ENCODE measurements at places on chromosomes 12 and 14.

DNA sequence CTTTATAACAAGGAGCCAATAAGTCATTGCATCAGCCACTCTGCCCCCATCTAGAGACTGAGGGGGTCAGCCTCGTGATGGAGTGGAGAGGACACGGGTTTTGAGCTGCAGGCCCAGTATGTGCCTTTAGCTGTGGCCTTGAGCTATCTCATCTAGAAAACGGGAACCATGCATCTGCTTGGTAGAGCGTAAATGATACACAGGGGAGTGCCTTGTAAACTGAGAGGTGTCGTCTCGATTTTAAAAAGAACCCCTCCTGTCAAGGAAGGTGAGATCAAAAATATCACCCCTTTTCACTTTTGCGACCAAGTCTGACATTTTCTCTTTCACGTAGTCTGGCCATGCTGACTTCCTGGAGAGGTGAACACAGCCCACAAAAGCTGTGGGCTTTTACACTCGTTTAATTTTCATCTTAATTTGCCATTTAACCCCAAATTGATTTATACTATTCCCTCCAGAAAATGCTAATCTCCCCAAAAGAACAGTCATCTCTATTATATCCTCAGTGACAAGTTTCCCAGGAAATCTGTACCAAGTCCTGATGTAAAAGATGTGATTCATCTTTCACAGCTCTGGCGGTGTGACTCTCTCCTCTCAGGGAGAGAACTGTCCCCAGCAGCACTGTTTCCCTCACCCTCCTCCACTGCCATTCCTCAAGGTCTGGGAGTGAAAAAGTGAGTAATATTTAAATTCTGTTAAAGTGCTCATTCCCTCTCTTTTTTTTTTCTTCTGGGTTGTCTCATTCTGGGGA lies 30.6 kb downstream of the VCPKMT start:
- DNase-seq = no peak

- no peak for DNase-seq
These were observed 73.9 kb downstream of the EP400 start for GRCh38 chr12:132023658-132024057.

DNA sequence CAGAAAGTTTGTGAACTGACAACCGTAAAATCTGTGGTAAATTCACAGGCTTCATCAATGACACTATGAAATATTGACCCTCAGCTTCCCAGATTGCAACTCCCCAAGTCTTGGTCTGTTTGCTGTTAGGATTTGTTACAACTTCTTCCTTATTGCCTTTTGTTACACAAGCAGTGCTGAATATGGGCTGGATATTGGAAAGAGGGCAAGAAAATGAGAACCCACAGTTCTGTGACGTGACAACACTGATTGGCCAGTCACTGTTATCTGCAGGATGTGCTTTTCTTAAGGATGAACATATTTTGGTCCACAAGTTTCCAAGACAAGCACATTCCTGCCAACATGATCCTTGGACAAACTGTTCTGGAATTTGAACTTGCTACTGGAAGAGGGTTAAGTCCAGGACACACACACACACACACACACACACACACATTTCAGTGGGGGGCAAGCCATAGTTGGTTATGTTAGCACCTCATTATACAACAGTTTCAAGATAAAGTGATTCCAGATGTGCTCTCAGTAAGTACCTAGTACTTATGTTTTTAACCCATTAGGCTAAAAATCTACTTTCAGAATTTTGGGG lies 16.6 kb upstream of the SLC38A2 start:
- DNase-seq = no peak

DNA sequence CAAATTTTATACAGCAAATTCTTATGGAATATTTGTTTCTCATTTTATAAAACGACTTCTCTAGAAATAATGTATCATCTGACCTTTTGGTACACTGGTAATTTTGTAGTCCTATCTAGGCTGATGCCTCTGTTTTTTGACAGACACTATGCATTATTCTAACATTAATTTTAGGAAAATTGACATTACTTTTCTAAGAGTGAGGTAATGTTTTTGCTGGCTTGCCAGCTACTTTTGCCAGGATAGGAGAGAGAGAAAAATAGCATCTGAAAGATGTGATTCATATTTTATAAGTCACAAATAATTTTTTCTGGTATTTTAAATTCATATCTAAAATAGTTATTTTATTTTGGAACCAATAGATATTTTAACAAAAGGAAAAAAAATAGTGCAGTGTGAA lies 153.5 kb downstream of the CCDC91 start:
- DNase-seq = no peak

DNA sequence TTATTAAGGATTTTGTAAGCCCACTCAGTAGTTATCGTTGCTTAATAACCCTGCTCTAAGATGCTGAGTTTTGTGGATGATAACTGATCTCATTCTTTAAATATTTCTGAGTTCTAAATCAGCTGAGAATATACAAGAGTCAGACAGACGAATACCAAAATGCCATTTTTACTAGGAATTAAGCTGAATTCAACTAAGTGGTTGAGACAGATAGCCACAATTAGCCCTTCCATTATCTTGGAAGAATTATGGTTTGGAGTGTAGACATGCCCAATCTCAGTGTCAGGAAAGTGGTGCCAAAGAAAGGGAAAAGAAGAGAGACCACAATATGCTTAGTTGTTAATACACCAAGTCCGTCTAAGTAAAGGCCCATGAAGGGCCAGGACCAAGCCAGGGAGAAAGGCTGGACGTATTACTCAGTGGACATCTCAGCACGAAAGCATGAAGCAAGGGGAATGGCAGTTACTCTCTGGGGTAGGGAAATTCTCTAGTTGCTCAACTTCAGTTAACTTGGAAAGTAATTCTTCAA lies 58.6 kb downstream of the KCNA5 start:
- DNase-seq = no peak

DNA sequence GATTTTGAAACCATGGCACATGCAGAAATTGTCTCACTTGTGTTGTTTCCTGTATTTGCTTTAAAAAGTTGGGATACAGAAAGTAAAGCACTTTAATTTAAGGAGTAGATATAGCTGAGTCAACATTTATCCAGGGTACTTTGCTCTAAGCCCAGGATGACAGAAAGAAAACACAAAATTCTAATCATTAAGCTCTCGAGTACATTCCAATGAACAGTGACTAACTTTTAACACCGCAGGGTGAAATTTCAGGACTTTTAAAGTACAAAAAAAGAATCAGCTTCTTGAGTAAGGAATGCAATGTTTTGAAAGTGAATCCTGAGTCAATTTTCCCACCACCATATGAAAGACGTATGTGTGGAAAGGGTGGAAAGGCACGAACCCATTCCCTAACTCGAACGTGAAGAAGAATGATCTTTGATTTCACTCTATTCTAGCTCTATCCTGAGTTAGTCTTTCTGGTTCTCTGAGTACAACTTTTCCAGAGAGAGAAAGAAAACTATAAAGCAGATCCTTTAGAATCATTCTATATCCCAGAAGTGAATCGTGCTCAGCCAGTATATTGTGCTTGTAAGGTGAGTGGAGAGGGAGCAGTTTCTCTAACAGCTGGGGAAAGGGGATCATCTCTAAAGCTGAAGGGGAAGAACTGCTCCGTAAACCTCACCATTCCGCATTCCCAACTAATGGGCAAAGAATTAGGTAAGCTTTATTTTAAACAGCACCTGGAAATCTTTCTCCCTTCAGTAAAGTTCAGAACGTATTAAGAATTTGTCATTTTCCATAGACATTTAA lies 779.0 kb upstream of the FLRT2 start:
- DNase-seq = no peak

- DNase-seq = no peak
These were observed 4.4 kb downstream of the WSCD2 start for GRCh38 chr12:108133482-108133881.

DNA sequence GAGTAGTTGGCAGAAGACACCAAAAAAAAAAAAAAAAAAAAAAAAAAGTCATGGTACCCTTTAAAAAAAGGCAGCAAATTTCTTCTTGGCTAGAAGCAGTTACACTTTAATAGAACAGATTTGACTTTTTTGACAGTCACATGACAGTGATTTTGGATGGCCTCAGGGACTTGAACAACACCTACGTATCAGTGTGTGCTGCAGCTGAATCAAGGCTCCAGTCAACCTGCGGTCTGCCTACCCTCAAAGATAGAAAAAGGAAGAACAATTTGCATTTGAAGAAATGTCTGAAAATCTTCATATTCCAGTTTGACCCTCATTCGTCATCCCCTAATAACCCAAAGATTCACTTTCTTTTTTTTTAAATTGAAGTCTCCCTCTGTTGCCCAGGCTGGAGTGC lies 53.9 kb downstream of the MDM2 start:
- DNase-seq = no peak

GRCh38 chr14:99679543-99679942 lies 4.6 kb upstream of the CYP46A1 start:
- DNase-seq = no peak

DNA sequence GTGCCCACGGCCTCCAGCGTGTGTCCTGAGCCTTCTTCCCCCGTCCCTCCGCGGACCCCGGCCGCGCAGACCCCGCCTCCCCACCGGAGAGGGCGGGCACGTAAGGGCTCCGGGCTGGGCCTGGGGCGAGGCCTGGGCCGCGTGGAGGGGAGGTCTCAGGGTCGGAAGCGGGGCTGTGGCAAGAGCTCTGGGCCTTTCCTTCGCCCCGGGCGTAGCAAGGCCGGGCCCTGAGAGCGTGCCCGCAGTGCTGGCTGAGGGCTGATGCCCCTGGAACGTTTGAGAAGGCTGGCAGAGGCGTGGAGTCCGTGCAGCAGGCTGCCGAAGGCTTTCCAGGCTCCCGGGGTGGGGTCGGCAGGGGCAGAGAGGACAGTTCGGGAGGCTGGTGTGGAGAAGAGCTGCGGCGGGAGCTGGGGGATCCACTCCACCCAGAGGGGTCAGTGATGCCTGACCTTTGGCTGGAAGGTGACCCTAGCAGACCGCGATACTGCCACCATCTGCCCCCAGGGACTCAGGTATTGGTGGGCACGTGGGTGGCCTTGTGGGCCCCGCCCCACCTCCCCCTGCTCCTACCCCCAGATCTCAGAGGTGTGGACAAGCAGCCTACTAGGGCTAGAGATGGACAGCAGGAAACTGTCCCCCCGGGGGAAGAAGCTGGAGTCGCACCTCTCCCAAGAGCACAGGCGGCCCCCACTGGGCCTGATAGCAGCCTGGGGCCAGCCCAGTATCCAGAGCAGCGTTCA lies 558 bp downstream of the TEX22 start:
- peak; percentile 78 for DNase-seq

DNA sequence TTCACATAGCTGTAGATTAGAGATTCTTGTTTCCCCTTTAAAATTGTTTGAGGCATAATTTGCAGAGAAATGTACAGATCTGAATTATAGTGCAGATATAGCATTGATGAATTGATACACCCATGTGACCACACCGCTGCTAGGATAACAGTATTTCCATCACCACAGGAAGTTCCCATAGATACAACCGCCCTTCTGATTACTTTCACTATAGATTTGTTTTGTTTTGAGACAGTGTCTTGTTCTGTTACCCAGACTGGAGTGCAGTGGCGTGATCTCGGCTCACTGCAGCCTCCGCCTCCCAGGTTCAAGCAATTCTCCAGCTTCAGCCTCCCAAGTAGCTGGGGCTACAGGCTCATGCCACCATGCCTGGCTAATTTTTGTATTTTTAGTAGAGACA lies 8.8 kb upstream of the ASPG start:
- DNase-seq = no peak

Data from NCI-H2081 (cell line).